Heart right ventricle (tissue), 16 donors: ENCODE measurements at places on chromosomes 2 and 18. TPM values are rescaled to one million over a fixed set of nuclear protein-coding genes. Genes with fewer than 3 reads are reported as not detected.

- no peak for DNase-seq
Measured at GRCh38 chr2:160289831-160290230, 89.8 kb upstream of the ITGB6 start.

- no peak for DNase-seq
Measured at GRCh38 chr2:143564419-143564818, 435.2 kb downstream of the ARHGAP15 start.

G6PC2 gene
- total RNA-seq: 0.07 TPM

TMEM169 gene
- not detected for total RNA-seq
